Activated gamma-delta T cell (primary cell): ENCODE measurements at places on chromosomes 6 and 20.

- DNase-seq, result no peak
Observed at GRCh38 chr6:125022391-125022989, 60.3 kb downstream of the RNF217 start.

DNA sequence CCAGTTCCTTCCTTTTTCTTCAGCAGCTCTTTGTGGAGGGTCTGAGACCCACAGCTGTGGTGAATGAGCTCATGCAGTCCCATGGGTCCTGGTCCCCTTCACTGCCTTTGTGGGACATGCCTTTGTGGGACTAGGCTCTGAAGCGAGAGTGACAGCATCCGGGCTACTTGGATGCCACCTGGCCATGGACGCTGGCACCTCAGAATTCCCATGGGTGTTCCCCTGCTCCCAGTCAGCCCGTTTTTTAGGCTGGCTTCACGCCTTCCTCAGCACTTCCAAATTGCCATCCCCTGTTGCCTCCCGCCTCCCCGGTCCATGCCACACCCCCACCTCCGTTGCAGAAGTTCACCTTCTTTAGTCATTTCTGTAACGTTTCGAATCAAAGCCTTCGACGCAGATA is 45.1 kb downstream of the RAMACL start:
- DNase-seq, result no peak

GRCh38 chr6:150128425-150128824 is 14.4 kb upstream of the PPP1R14C start:
- DNase-seq, result no peak

DNA sequence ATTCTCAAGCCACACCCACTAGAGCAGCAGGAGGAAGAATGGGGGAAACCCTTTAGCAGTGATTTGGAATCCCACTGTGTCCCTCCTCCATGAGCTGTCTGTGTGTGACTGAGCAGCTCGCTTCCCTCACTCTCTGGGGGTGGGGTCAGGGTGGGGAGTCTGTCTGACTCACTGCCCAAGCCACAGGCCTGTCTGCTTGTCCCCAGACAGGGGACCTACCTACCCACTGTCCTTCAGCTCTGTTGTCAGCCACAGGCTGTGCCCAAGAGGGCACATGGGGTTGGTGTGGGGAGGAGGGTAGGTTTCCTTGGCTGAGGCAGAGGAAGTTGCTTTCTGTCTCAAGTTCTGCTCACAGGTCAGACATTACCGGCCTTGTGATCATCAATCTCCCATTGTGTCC is 127.0 kb downstream of the MAFB start:
- no peak for DNase-seq

- no peak for DNase-seq
Observed at GRCh38 chr20:54590856-54591255, 115.5 kb downstream of the DOK5 start.
